NCI-H1436 treated with DMSO at 0.1 percent for 48 hours (cell line): ENCODE measurements at places on chromosomes 2 and 18.

DNA sequence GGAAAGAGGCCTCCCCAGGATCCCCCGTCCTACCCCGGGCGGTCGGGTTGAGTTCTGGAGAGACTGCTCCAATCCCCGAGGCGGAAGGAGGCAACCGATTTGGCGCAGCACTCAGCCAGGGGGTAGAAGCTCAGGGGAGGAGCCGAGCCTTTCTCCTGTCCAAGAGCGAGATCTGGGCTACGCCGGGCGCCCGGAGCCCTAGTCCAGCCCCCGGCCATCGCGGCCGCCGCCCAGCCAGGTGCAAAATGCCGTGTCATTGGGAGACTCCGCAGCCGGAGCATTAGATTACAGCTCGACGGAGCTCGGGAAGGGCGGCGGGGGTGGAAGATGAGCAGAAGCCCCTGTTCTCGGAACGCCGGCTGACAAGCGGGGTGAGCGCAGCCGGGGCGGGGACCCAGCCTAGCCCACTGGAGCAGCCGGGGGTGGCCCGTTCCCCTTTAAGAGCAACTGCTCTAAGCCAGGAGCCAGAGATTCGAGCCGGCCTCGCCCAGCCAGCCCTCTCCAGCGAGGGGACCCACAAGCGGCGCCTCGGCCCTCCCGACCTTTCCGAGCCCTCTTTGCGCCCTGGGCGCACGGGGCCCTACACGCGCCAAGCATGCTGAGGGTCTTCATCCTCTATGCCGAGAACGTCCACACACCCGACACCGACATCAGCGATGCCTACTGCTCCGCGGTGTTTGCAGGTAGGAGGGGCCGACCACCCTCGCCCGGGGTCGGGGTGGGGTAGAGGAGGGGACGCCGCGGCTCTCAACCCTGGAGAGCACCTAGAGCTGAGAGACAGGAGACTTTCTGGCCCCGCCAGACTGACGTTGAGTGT lies at the start of gene DYSF:
TSS of gene DYSF (plus strand) at position 158 of the 817 bp plus-strand sequence.
- no peak for DNase-seq

DNA sequence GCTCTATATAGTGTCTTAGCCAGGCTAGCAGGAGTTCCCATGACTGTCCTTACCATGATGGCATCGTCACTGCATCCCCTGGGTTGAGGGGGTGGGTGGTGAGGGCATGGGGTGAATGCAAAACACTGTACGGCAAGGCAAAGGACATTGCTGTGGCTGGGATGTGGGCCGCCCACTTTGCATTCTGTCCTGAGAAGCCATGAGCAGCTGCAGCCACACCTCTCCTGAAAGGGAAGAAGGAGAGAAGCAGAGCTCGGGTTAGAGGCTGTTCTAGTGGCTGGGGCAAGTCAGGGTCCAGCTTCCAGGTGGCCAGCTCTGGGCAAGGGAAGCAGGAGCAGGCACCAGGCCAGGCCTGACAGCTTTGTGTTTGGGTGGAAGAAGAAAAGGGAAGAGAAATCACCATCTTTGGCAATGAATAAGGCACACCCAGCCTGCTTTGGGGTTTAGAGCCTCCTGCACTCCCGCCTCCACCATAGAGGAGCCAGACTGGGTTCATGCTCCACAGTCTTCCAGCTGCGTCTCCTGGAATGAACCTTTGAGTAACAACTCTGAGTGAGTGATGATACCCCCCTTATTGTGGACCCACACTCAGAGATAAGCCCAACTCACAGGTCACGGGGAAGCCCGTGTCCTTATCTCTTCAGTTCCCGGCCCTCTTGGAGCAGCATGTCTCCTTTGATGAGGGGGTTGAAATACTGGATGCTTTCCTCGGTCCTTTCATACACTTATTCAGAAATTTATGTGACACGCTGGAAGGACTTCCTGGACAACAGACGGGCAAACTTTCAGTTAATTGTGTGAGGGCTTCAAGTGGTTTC lies 63.4 kb downstream of the INPP4A start:
- no peak for DNase-seq

DNA sequence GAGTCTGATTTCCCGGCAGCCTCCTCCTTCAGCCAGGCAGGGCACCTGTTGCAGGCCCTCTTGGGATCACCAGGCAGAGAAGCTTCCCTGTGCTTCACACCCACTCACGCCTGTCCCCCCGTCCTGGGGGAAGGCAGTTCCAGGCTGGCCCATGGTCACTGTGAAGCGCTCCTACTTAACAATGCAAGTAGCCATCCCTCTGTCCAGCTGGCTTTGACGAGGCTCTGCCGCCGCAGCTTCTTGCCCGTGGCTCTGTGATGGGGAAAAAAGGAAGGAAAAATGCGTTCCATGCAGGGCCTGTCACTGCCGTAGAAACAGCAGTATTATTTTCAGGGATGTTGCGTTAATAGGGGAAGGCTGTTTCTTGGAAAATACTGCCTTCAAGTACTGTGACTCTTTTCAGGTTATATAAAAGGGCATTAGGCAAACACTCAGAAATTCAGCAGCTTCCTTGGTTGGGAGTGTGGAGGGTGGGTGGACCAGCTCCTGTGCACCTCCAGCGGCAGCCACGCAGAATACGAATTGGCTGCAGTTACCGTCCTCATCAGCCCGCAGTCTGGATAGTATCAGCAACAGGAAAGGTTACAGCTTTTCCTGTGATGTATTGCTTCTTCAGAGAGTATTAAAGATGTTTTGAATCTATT lies 232.3 kb downstream of the KLHL29 start:
- no peak for DNase-seq

DNA sequence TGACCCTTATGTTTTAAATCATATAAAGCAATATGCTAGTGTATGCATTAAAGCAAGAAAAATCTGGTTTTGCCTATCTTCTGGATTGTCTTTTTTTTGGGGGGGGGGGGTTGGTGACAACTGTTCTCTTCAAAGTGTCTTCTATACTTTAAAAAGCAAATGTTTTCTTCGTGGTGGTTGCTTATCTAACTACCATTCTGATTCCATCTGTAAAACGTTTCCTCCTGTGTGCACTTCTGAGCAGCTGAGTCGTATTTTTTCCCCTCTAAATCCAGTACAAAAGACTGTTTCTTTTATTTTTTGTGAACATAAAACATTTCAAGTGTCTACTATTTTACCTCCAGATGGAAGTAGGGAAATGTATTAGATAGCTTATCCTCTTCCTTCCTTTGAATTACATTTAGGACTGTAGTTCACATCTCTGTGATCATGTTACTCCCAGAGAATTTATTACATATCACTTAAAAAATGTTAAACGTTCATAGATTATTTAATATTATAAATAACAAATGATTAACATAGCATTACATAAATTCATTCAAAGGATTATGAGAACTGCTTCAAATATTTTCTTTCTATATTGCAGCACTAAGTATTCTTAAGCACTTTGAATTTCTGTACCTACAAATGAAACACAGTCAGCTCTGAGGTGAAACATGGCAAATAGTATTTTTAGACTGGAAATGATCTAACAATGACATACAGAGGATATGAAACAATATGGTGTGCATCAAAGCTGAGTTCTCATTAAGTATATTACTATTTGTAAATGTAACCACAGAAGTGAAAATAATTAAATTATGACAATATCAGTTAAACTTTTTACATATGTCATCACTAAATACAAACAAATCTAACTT lies 56.4 kb downstream of the SCN3A start:
- DNase-seq: no peak

DNA sequence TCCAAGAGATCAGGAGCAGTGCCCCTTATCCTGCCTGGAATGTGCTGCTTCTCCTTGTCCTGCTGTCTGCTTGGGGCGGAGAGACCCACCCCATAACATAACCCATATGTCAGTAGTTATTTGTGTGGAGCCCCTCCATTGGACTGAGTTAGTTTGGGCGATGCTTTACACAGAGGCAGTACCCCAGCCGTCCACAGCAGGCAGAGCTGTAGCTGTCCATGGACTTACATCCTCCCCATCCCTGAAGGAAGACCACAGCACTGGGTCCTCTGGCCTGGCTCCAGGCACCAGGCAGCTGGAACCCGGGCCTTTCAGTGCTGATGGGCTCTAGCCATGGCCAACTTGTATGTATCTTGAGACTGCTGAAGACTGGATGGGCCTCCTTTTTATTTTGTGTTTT lies 20.3 kb downstream of the GKN2 start:
- no peak for DNase-seq

DNA sequence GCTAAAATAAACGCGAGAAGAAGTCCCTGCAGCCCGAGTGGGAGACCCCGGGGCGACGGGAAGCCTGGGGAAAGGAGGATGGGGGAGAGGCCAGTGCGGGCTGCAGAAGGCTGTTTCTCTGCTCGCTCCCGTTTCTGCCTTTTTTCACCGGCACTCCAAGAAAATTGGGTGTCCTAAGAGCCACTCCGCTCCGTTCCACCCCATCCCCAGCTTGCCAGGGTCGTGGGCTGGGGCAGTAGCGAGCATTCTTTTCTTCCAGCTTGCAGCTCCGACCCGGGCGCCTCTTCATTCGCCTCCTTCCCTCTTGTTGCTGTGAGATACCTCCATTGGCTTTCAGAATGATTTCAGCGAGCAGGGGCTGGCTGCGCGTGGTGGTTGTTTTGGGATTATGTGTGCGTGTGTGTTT lies 1.1 kb downstream of the HOXD3 start:
- no peak for DNase-seq

DNA sequence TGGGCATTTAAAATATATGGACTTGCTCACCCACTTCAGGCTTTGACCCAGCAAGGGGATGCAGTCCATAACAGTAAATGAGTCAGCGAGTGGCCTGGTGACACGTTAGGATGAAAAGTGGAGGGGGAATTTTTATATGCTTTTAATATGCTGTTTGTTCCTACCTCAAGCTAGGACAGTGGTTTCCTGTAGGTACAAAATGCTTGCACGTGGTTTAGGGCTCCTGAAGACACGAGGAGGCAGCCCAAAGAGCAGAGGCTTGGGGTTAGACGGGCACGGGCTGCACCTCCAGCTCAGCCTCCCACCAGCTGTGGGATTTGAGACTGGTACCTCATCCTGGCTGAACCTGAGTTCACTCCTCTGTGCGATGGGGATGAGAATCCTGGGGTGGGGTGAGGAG lies 306.2 kb upstream of the CXCR4 start:
- DNase-seq: no peak

GRCh38 chr2:43100362-43100882 lies 126.0 kb downstream of the ZFP36L2 start:
- DNase-seq: no peak

- DNase-seq: no peak
Observed at GRCh38 chr18:44961288-44961995, 280.8 kb downstream of the SETBP1 start.

- no peak for DNase-seq
Observed at GRCh38 chr18:6752202-6752860, 22.8 kb downstream of the ARHGAP28 start.

DNA sequence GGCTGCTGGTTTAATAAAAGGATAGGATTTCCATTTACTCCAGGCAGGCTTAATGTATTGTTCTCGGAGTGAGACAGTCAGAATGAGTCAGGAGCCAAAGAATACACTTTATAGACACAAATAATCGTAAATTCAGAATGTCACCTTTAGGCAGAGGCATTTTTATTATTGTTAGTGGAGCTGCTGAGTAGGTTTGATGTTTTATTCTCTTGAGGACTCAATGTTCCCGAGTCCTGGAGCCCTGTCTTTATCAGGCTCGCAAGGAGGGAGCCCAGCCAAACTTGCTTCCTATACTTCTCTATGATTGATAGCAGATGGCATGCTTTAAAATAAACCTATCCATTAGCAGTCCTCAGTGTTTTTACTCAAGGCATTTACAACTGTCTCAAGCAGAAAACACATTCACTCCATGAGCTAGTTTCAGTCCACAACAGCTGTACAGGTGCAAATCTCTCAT lies 492.3 kb upstream of the ZEB2 start:
- DNase-seq: no peak

- DNase-seq: no peak
Observed at GRCh38 chr2:40721595-40721994, 269.7 kb upstream of the SLC8A1 start.

GRCh38 chr2:47269316-47270232 lies 114.5 kb upstream of the STPG4 start:
- DNase-seq: no peak

DNA sequence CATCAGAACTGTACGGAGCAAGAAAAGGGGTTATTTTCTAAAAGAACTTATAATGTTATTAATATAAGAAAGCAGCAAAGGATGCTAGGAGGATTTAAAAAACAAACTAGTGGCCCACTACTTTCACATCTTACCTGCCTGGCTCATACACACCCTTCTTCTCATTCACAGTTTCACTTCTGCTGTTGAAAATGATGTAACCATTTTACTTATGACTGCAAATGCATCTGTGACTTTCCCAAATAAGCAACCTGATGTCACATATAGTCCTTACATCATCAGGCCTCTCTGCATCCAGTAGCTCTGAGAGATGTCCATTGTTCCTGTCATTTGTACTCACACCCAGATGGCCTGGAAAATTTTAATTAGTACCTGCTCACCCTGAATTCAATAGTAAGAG lies 101.8 kb upstream of the MYO3B start:
- DNase-seq: no peak

DNA sequence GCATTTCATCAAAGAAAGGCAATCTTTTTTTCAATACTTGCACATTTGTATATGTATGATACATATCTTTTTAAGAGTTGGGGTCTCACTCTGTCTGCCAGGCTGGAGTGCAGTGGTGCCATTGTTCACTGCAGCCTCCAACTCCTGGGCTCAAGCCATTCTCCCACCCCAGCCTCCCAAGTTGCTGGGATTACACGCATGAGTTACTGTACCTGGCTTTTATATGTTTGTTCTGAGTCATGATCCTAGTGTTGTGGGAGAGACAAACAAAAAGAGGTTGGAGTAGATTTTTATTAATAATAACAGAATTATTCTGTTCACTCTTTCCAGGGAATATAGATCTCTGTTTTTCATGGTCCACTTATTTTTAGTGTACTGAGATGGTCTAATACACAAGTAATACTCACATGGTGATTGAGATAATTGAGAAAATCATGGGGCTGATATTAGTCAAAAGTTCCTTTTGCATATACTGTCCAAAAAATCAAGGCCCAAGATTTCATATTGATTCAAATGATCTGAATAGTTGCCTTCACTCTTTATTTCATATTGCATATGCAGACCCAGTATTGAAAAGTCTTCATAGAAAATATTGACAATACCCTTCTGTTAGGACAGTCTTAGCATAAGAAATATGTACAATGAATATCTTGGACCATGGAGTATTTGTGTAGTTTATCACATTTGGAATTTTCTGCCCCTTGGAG lies 138.3 kb downstream of the FMNL2 start:
- DNase-seq: no peak

- no peak for DNase-seq
Observed at GRCh38 chr2:128836559-128837100, 518.0 kb upstream of the HS6ST1 start.

- DNase-seq: no peak
Observed at GRCh38 chr2:134500211-134500935, 218.4 kb downstream of the TMEM163 start.

- DNase-seq: no peak
Observed at GRCh38 chr2:27453968-27454367, 11.8 kb downstream of the KRTCAP3 start.

- no peak for DNase-seq
Observed at GRCh38 chr2:23703583-23704385, 223.1 kb downstream of the ATAD2B start.

- DNase-seq: no peak
Observed at GRCh38 chr2:105502625-105503334, 103.9 kb upstream of the FHL2 start.

GRCh38 chr2:120783371-120783791 lies 47.7 kb downstream of the GLI2 start:
- DNase-seq: no peak
